Left colon (tissue), 2 donors: ENCODE measurements at places on chromosomes 7 and 10.

GRCh38 chr7:117836-118614 is 74.3 kb upstream of the FAM20C start:
- DNase-seq: no peak

DNA sequence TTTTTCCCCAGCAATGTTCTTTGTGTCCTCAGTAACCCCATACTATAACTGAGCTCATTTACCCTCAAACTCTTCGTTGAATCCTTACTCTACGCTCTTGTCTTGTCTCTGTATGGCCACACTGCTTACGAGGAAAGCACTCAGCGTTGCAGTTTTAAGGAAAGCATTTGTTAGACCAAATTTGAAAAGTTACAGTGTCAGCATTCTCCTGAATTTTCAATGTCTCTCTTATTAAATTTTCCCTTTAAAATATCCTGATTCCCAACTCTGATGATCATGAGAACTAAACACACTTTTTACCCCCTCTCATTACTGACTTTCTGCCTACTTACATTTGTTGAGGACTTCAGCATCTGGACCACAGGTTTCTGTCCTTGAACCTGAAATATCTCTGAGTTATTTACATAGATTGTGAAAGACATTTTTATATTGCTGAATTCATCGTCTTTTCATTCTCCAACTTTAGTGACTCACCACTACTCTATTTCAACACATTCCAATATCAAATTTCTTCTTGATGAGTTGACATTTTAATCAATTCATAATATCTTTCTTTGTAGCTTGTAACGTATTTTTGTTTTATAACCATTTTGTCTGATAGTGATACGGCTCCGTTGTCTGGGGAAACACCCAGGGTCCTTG is 19.8 kb upstream of the VWDE start:
- no peak for DNase-seq

- DNase-seq: no peak
Measured at GRCh38 chr7:116180302-116180701, 30.0 kb upstream of the TES start.

DNA sequence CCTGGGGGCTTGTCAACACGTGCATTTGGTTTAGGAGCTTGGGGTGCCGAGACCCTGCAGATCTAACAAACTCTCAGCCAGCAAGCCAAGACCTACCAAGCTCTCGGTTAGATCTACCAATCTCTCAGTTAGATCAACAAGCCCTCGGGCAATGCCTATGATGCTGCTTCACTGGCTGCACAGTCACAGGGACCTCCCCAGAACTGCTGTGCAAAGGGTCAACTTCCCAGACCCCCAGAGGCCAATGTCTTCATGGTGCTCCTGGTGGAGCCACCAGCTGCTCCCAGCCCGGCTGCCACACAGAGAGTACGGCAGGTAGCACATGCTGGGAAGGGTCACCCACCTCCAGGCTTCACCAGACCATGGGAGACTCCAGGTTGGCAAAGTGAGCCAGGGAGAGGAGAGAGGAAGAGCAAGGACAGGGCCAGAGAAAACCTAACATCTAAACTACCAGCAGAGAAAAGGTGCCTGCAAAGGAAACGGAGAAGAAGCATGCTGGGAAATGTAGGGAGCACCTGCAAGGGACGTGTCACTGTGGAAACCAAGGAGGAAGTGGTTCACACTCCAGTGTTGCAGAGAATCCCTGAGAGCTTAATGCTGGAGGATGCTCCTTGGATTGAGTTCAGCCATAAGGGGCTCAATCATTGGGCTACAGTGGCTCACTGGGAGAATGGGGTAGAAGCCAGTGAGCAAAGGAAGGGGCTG is 51.5 kb upstream of the GDF10 start:
- DNase-seq: no peak

DNA sequence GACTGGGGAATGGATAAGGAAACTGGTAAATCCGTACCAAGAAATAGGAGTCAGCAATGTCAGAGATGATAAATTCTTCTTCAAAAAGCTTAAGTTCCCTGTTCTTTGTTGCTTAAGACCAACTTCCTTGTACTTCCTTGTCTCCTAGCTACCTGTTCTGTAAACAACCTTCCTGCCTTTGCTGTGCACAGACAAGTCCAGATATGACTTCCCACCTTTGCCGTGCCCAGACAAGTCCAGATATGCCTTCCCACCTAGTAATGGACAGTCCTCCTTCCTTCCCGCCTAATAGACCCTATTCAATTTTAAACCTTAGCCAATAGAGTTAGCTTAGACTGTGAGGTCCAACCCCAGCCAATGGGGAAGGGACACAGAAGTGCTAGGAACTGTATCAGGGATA is 2.5 kb upstream of the ZNF33A start:
- DNase-seq: no peak

DNA sequence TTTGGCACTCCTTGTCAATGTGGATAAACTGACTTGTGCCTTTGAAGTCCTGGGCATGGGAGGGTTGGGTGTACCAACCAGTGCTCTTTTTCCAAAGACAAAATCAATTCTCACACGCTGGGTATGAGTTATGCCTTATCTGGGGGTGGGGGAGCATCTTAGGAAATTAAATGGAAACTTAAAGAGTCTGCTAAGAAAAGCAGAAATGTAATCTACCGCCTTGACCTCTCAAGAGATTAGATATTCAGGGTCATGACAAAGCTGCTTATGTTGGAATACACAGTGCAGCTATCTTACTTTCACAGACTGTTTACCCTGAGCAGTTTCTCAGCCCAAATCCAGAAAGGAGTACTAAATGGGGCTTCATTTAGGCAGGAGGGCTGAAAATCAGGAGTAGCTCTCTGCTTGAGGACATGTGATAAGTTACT is 2.6 kb downstream of the MEST start:
- no peak for DNase-seq

DNA sequence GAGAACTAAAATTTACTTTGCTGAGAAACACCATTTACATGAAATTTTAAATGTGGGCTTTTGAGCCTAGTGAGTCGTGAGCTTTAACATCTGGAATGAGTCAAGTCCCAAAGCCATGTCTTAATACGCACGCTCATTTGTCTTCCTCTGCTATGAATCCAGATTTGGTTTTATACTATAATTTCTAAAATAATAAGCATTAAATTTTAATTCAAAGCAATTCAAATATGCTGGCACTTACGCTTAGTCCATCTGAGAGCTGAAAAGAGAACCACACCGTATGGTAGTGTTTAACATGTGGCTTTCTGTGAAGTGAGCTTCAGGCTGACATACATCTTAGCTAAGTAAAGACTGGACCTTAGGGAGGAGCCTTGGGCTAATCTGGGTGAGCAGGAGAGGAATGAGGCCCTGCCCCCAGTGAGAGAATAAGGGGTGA is 52.2 kb downstream of the CUBN start:
- DNase-seq: no peak

DNA sequence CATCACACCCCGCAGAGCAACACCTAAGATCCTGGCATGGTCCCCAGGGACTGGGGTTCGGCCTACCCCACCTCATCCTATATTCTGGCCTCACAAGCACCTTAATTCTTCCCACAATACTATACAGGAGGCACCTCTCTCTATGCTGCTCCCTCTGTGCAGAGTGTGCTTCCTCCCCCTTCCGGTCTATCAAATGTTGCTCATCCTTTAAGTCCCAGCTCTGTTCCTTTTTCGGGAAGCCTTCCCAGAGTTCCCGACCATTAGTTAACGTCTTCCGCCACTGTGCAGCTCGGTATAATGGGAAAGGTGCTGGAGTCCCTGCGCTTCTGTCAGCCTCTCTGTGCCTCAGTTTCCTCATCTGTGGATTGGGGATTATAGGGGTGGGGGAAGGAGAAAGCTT is 21.8 kb downstream of the PALD1 start:
- DNase-seq: no peak

- DNase-seq: peak; percentile 24
Measured at GRCh38 chr10:132836832-132837540, 51.0 kb upstream of the NKX6-2 start.

DNA sequence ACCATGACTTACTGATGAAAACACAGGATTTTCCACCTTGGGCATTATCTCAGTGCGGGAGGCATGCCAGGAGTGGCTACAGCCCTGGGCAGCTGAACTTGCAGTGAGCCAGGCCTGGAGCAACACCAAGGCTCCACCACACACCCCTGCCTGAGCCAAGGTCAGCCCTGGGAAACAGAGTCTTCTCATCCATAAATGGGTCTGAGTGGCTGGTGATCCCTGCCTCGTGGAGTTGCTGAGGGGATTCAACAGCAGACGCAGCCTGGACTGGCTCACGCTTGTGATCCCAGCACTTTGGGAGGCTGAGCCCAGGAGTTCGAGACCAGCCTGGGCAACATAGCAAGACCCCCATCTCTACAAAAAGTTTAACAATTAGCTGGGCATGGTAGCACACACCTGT is 32.2 kb downstream of the SPOCK2 start:
- DNase-seq: no peak

GRCh38 chr10:7610651-7611389 is 55.9 kb downstream of the ITIH5 start:
- no peak for DNase-seq

DNA sequence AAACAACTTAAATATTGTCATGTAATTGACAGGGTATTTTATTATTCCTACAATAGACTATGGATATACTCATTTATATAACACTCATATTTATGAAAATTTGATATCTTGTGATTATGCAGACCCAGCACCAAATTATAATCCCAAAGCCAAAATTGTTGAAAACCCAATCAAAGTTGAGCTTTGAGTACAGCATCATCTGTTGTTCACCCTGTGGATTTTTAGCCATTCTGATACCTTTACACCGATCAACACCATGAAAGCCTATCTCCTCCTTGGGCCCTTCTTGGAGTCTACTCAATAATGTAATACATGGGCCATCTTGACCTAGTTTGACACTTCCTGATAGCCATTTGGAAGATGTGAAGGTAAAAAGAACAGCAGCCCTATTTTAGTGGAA is 49.5 kb downstream of the AASS start:
- no peak for DNase-seq

GRCh38 chr7:104135760-104136558 is 71.9 kb downstream of the ORC5 start:
- no peak for DNase-seq

DNA sequence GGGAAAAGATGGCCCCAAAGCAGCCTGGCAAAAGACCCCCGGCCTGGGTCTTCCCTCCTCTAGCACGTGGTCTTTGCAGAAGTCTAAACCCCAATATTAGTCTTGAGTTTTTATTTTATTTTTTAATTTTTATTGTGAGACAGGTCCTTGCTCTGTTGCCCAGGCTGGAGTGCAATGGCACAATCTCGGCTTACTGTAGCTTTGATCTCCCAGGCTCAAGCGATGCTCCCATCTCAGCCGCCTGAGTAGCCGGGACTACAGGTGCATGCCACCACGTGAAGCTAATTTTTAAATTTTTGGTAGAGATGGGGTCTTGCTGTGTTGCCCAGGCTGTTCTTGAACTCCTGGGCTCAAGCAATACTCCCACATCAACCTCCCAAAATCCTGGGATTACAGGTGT is 40.3 kb upstream of the MXI1 start:
- no peak for DNase-seq

GRCh38 chr7:37424995-37425394 is 23.7 kb downstream of the ELMO1 start:
- DNase-seq: no peak

GRCh38 chr7:108528183-108528712 is 2.3 kb upstream of the PNPLA8 start:
- no peak for DNase-seq

DNA sequence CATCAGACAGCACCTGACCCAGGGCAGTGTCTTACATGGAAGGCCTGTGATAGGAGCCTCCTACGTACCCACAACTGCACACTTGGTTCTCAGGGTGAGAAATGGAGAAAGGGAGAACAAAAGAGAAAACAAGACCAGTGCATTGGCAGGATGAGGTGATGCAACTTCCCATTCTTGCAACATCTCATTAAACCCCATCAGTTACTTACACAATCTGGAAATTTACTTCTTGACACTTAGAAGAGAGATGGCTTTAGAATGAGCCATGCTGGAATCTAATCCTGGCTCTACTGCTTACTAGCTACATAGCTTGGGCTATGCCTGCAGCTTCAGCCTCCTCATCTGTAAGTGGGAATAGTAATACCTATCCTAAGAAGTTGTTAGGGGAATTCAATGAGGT is 391.7 kb downstream of the KCNMA1 start:
- no peak for DNase-seq

DNA sequence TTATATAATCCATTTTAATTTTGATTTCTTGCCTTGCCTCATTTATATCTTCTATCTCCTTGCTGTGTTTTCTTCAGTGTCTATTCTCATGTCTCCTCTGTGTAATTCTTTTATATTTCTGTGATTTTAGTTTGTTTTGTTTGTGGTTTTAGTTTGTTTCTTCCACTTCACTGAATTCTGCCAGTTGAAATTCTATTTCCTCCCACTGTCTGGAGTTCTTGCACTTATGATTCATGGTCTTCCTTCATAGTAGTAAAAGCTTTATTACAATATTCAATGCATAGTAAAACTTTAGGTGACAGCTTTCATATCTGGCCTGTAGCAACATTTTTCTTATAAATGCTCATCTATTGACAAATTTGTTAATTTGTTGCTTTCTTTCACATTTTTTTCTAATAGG is 113.3 kb downstream of the MAGI2 start:
- DNase-seq: no peak

DNA sequence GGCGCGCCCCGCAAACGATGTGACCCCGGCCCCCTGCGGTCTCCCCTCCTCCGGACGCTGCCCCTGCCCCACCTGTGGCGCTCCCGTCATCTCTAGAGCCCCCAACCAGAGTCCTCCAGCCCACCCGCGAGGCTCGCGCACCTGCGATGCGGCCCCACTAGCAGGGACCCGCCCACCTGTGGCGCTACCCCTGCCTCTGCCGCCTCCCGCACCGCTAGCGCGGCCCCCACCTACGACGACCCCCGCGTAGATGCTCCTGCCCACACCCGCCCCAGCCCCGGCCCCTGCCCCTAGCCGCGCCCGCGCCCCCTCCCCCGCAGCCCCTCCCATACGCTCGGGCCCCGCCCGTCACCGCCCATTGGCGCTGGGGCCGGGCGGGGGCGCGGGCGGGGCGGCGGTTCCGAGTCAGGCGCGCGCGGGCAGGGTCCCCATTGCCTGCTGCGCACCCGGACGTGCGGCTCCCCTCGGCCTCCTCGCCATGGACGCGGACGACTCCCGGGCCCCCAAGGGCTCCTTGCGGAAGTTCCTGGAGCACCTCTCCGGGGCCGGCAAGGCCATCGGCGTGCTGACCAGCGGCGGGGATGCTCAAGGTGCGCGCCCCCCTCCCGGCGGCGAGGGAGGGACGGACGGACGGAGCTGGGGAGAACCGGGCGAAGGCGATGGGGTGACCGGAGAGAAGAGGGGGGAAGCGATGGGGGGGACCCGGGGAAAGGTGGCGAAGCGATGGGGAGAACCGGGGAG is at the start of gene PFKP:
Gene PFKP (plus strand): TSS at position 431 of the 741 bp plus-strand sequence. CDS start 48 bp downstream, at position 479.
- DNase-seq: peak; percentile 53

GRCh38 chr7:66894463-66895080 is 26.5 kb upstream of the TMEM248 start:
- DNase-seq: no peak
